Lung microvascular endothelial cell (primary cell): ENCODE measurements at places on chromosomes 2 and 18. TPM values are rescaled to one million over a fixed set of nuclear protein-coding genes. Genes with fewer than 3 reads are reported as not detected.

- no peak for DNase-seq
Observed at GRCh38 chr2:69090820-69091219, 77.8 kb downstream of the ANTXR1 start.

DNA sequence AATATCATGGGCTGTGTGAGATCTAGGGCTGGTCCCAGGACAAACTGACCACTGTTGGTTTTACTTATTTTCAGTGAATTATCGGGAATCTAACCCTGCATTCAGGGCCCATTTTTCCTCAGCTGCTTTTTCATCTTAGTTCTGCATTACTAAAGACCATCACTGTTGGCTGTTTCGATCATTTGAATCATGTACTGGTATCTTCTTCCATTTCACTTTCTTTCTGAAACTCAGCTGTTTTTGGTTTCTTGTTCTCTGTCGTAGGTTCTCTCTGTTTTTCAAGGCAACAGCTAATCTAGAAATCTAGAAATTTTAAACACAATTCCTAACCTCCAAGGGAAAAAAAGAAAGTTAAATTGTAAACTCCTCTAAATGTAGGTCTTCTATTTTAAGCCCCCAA lies 159.9 kb upstream of the SESTD1 start:
- DNase-seq, result no peak

DNA sequence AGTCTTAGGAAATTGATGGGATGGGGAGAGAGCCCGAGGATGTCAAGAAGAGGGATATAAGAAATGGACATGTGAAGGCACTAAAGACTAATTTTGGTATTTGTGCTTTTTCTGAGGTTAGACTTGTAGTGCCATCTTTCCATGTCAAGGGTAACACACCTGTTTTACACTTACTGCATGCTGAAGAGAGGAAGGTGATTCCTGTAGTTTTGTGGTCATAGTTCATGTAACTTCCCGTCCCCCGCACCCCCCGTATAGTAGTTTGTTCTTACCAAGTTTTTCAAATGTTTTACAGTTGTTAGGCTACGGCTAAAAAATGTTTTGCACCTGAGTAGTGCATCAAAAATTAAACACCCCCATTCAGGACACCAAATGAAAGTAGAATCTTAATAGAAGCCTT lies 73.8 kb downstream of the CLIP4 start:
- DNase-seq, result no peak

- DNase-seq, result no peak
Observed at GRCh38 chr2:46072101-46072820, 224.9 kb upstream of the EPAS1 start.

DNA sequence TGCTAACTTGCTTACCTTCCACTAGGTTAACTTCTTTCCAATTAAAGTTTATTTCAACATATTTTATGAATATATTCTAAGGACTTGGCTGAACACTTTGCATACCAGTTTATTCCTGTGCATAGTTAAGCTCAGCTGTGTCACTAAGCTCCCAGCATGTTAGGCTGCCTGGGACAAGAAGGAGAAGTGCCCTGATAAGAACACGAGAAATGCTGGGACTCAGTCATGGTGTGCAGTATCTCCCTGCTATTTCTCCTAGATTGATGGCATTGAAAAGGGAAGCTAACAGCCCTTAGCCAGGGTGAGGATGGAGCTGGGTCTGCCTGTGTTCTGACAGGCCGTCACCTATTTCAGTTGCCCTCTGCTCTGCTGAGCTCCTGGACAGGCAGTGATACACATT lies 164.3 kb downstream of the TRABD2A start:
- no peak for DNase-seq

GRCh38 chr2:51633073-51633472 lies 601.1 kb upstream of the NRXN1 start:
- no peak for DNase-seq

- no peak for DNase-seq
Observed at GRCh38 chr2:74441690-74442482, at the start of gene RTKN. TSS of gene RTKN (minus strand) at chr2:74441937. CDS start at chr2:74441816, 121 bp downstream.

GRCh38 chr2:70456585-70457495 lies 96.8 kb downstream of the TGFA start:
- DNase-seq, result no peak

GRCh38 chr18:27198036-27198435 lies 12.9 kb upstream of the CHST9 start:
- no peak for DNase-seq

DNA sequence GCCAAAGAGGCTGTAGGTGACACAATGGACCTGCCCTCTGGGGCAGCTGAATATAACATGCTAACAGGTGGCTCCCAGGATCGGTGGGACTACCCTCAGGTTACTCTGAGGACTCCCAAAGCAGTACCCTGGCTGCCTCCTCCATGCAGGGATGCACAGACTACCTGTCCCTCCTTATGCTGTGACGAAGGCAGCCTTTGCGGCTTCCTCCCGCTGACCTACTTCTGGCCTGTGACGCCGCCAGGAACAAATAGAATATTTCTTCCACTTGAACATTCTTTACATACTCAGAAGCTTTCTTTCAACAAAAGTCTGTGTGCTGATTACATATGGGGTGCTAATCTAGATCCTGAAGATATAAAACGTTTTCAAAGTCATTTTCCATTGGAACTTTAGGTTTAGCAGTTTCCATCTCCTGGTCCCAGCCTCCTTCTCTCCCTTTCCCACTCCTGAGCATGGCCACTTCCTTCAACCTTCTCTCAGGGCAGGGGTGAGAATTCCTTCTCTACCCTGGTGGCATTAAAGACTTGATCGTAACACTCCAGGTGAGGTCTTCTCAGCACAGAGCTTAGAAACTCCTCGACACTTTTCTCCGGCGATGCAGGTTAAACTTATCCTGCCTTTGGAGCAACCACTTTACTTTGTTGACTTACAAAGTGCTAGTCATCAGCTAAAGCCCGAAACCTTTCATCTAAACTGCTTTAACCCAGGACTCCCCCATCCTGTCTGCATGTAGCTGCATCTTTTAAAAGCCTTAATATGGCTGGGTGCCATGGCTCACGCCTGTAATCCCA lies 58.9 kb upstream of the STK17B start:
- DNase-seq, result no peak

GRCh38 chr2:217316743-217317142 lies 456.9 kb upstream of the TNP1 start:
- DNase-seq, result no peak

CD8B gene
- total RNA-seq, result not detected in 2 replicates

EPB41L3 gene
- total RNA-seq, result 17.3 and 20.0 TPM in 2 replicates

ZNF396 gene
- total RNA-seq, result 0.22 and 0.60 TPM in 2 replicates

VSNL1 gene
- total RNA-seq, result not detected in 2 replicates

PNPT1 gene
- 14.4 and 15.9 TPM in 2 replicates for total RNA-seq

LRRFIP1 gene
- total RNA-seq, result 89.3 and 96.1 TPM in 2 replicates
